ENCODE measurements at places on chromosomes 2 and 18.

GRCh38 chr2:221255862-221256261 lies 316.2 kb downstream of the EPHA4 start:
- DNase-seq: no peak

DNA sequence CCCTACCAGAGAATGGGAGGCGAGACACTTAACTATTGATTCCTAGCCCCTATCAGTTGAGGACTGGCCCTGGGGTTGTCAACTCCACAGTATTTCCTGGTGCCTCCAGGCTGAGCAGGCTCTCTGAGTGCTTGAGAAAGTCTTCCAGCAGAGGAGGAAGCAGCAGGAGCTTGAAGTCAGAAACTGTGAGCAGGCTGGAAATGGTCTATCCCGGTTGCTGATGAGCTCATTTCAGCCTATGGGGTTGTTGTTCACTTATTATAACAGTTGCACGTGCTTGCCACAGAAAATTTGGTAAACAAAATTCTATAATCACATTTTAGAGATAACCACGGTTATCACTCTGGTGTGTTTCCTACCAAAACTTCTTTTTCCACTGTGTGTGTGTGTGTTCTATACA lies 254.7 kb upstream of the THUMPD2 start:
- DNase-seq: no peak

GRCh38 chr2:227267410-227268115 lies 57.5 kb upstream of the MFF start:
- DNase-seq: no peak

DNA sequence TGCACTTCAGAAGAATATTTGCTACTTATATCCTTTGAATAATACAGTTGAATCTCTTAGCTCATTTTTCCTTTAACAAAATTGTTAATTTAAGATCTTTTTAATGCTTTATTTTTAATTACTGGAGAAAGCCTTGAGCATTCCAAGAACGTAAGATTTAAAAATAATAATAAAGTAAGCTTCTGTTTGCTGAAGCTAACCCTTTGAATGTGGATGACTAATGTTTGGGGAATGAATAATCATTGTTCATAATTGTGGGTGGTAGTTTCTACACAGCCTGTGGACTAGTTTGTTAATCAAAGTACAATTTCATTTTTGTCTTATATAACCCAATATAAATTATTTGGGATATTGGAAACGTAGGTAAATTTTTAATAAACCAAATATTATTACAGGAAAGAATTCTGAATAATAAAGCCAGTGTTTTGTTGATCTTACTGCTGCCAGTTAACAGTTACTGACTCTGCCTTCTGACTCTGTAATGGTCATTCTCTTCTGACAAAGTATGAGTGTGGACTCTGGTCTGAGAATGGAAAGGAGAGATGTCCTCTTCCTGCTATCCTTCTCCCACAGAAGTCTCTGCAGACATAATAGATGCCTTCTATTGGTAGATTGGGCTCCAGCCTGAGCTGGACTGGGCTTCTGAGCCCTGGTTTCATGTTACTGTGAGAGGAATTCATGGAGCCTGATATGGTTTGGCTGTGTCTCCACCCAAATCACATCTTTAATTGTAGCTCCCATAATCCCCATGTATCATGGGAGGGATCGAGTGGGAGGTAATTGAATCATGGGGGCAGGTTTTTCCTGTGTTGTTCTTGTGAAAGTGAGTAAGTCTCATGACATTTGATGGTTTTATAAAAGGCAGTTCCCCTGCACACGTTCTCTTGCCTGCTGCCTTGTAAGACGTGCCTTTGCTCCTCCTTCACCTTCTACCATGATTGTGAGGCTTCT lies 292.7 kb upstream of the SLC39A10 start:
- no peak for DNase-seq

DNA sequence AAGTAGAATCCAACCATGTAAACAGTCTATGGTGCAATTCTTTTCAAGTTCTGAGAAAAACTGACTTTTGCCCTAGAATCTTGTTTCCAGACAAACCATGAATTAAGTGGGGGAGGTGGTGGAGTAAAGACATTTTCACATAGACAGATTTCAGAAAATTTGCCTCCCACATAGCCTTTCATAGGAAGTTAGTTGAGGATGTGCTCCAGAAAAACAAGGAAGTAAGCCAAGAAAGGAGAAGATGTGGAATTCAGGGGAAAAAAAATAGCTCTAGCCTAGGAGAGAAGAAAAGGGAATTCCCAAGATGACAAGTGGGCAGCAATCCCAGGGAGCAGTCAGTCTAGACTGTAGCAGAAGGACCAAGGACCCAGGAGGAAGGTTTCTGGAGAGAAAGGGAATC lies 17.4 kb downstream of the RUFY4 start:
- no peak for DNase-seq

DNA sequence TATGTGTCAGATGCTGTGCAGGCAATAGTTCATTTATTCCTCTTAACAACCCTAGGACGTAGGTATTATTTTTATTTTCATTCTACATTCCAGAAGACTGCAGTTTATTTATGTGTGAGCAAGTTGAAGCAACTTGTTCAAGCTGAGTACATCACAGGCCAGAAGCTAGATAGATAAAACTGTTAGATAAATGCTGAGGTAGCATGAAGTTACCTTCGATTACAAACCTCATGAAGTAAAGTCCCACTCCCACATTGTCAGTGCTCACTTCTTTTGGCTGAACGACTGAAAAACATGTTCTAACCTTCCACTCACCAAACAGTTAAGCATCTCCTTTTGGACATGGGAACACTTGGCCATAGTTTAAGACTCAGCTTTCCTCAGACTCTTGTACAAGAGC lies 439.2 kb downstream of the TNS1 start:
- DNase-seq: no peak

GRCh38 chr2:133887676-133888040 lies 319.4 kb upstream of the NCKAP5 start:
- no peak for DNase-seq

- DNase-seq: no peak
These were observed 192.2 kb downstream of the TCF4 start for GRCh38 chr18:55395799-55396198.

GRCh38 chr2:216652566-216652965 lies 19.3 kb downstream of the IGFBP2 start:
- DNase-seq: no peak

- DNase-seq: no peak
These were observed 7.5 kb downstream of the RAB3GAP1 start for GRCh38 chr2:135059577-135059976.

GRCh38 chr2:72146347-72147302 lies 1.0 kb downstream of the CYP26B1 start:
- DNase-seq: peak; percentile 48

GRCh38 chr2:57959390-57959789 lies 87.2 kb upstream of the VRK2 start:
- no peak for DNase-seq

Data from GM13977 (cell line).